Vagina (tissue), 2 donors: ENCODE measurements at places on chromosomes 7 and 10.

- no peak for DNase-seq
Observed at GRCh38 chr7:116734710-116735109, 62.7 kb downstream of the MET start.

- DNase-seq = no peak
Observed at GRCh38 chr10:130141460-130141859, 5.3 kb downstream of the GLRX3 start.

DNA sequence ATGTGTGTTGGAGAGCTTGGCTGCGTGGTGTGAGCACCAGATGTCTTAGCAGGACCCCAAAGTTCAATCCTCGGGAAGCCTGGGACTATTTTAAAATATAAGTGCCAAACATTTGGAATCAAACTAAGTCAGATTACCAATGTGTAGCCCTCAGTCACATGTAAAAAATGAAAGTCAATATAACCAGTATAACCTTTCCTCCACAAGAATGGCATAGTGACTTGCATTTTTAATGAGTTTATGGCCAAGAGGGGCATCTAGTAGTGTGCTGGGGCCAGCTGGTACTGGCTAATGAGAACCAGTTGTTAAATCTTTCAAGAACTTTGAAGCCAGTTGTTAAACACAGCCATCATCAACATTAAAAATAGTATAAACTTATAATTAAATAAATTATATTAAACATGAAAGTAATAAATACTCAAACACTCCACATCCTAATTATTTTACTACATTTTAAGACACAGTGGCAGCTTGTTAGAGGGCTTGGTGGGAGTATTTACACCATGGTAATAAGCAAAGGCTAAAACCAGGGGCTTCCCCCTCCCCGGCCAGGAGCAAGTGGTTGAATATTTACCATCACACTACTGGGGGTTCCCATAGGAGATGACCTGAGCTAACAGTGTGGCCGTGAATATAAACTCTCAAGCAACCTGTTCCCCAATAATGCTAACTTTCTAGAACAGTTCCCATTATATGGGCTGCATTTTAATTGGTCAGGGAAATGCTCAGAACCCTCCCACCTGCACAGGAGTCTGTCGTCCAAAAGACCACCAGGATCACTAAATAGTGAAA is 7.9 kb upstream of the FAM170B start:
- peak; percentile 9 for DNase-seq

- no peak for DNase-seq
Observed at GRCh38 chr10:14052931-14053330, 277.8 kb downstream of the FRMD4A start.

- DNase-seq = no peak
Observed at GRCh38 chr7:76191783-76192240, 9.9 kb upstream of the SRRM3 start.

GRCh38 chr7:2787251-2787951 is 56.7 kb downstream of the GNA12 start:
- no peak for DNase-seq

DNA sequence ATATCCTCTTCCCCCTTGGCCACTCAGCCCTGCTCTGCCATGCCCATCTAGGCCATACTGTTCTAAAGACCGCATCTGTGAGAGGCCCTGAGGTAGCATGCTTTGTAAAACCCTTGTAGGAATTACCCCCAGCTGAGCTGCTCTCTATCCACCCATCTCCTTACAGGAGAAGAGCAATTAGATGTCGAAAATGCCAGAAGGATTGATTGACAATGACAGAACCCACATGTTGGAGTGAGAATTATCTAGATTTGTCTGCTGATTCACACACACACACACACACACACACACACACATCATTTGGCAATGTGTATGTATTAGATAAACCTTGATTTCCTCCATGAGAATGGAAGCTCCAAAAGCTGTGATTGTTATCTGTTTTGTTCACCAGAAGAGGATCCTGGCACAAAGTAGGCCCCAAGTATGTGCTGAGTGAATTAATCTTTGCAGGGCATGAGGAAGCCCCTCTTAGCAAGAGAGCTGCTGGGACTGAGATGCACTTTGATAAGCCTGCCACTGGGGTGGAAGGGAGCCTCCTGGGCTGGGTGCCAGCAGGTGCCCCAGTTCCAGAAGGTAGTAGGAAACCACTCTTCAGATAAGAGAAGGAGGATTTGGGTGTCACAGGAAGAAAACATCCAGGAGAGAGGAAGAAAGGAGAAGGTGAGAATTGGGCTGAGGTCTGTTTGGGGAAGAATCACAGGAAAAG is 187.5 kb upstream of the ADO start:
- DNase-seq = no peak

- DNase-seq = no peak
Observed at GRCh38 chr10:132313865-132314264, 6.1 kb upstream of the STK32C start.

DNA sequence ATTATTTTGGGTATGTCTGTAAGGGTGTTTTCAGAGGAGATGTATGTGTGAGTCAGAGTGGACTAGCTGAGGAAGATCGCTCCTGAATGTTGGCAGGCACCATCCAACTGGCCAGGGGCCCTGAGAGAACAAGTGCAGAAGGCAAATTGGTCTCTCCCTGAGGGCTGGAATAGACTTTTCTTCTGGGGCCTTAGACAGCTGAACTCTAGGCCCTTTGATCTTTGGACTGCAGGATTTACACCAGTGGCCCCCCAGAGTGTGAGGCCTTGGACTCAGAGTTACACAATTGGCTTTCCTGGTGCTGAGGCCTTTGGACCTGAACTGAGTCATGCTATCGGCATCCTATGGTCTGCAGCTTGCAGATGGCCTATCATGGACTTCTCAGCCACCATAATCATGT is 217.2 kb downstream of the REEP3 start:
- DNase-seq = no peak

DNA sequence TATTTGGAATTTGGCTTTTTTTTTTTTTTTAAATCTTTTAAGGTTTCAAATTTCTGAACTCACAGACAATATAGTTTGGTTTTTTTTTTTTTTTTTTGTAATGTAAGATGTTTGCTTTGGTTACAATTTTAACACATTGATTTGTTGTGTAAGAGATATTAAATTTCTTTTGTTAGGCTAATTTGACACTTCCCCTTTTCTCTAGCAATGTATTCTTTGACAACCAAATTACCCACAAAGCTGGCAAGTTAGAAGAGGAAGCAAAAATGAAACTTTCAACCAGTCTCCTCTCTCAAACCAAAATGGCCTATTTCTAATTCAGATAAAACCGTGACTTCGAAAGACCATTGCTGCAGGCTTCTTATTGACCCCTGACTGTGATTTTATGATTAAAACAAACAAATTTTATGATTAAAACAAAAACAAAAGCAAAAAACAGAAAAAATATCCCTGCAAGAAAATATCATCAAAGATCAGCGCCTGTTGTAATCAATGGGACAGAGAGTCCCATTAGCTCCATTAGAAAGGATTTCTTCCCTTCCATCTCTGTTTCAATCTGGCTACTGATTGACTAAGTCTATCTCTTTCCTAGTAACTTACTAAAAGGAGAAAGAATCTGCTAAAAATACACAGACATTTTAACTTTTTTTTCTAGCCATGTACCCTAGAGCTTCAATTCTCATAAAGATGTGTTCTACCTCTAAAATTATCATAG is 489.2 kb downstream of the MDFIC start:
- no peak for DNase-seq

GRCh38 chr10:17788646-17789045 is 20.5 kb upstream of the MRC1 start:
- no peak for DNase-seq

- no peak for DNase-seq
Observed at GRCh38 chr10:133405844-133406527, 12.0 kb downstream of the MTG1 start.

- DNase-seq = no peak
Observed at GRCh38 chr10:49614242-49615198, 683 bp downstream of the CHAT start.

GRCh38 chr10:80579849-80580637 is 42.3 kb downstream of the SH2D4B start:
- peak; percentile 14 for DNase-seq

GRCh38 chr7:23016345-23017253 is 2.7 kb upstream of the HYCC1 start:
- no peak for DNase-seq

DNA sequence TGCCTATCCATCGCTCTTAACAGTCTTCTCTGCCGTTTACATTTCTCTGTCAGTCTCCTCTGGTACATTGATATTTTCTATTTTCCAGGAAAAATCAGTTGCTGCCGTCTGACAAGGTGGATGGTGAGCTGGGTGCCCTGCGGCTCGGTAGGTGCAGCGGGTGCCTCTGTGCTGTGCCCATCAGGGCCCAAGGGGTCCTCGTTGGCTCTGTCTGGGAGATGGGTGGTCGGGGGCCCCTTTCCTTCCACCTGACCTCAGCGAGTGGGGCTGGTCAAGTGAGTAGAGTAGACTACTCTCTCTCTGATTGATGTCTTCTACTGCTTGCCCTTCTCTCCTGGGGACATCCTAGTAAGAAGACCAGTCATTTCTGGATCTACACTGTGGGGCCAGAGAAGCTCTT is 57.4 kb downstream of the MINDY4 start:
- peak; percentile 55 for DNase-seq

GRCh38 chr7:45578467-45578866 is 4.3 kb downstream of the ADCY1 start:
- no peak for DNase-seq

GRCh38 chr7:2099048-2099957 is 133.4 kb downstream of the MAD1L1 start:
- DNase-seq = no peak

DNA sequence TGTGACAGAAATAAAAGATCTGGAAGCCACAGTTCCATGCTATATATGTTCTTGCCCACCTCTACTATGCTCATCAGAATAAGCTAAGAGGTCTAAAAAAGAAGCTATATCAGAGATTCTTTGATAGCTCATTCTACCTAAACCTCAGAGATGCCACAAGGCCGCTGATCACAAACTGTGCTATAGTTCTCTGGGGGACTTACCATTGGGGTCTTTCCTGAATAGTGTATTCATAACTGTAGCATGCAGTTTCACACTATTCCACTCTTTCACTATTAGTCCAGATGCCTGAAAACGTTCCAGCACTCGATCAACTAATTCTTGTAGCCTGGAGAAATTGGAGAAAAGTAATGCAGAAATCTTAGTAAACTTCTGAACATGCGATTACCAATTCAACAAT is 44.5 kb upstream of the SPOCK2 start:
- no peak for DNase-seq

- DNase-seq = no peak
Observed at GRCh38 chr10:101095550-101096213, 33.9 kb downstream of the KAZALD1 start.

DNA sequence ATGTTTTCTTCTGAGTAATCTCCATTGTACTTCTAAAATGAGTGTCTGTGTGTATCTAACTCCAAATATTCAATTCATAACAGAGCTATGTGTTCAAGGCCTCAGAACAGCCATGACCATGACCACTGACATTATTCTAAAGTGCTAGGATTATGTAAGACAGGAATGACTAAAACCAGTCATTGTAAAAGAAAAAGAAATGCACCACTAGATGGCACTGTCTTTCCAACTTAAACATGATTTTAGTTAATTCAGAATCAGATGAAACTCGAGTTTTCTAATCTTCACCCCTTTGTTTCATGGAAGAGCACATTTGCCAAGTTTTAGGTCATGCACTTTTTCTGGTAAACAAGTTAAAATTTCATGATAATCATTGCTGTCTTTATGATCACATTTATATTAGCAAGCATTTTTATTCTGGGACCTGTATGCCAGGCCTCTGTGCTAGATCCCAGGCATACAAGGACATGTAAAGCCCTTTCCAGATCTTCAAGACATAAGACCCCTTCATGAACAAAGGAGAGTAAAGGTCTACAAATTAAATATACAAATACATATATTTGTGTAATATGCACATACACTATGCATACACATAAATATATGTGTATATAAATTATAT is 26.1 kb upstream of the RSU1 start:
- no peak for DNase-seq

GRCh38 chr7:140402178-140402835 is 1.6 kb upstream of the RAB19 start:
- no peak for DNase-seq

DNA sequence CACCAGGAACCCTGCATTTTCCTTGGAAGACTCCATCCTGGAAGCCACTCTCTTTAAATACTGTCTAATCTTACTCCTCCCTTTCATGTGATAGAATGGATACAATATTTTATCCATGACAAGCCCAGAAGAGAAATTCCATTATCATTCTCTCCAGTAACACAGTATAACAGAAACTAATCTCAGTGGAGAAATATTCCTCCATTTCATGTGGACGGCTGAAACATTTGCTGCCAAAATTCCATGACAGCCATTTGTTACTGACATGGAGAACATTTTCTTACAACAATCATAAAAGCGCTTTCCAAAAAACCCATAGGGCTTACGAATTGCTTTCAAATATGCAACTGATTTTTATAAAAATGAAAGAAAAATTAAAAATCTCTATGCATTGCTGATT is 392.8 kb upstream of the KLF6 start:
- no peak for DNase-seq

DNA sequence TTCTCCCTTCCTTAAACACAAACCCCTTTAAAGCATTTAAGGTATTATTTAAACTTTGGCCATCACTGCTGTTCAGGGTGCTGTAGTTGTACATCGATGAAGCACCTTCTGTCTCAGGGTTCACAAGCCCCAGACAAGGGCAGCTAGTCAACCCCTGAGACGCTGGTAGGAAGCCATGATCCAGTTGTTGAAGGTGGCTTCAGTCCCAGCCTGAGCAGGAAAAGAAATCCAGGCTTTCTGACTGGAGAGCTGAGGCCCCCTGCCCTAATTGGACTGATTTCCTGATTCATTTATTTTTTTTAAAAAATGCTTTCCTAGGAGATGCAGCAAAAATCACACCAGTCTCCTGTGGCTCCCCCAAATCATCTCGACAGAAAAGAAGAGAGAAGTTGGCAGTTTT is 15.8 kb downstream of the CPA1 start:
- DNase-seq = no peak

DNA sequence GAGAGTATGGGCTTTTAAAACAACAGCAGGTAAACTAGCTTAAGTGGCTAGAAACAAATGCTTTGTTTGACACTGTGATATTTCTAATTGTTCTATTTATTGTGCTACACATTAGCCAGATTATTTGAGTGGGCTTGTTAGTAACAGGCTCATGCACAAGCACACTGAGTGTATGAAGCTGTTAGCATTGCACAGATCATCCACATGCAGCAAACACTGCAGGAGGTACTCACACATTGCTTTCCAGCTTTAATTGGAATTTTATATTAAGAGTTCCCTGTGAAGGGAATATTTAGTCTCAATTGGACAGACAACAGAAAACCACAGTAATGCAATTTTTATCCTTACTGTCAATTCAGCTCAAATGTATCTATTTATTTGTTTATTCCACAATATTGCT is 92.9 kb upstream of the ZNF804B start:
- no peak for DNase-seq

GRCh38 chr7:95253986-95254385 is 70.3 kb downstream of the PON1 start:
- DNase-seq = no peak
